Cardiac septum (tissue), 1 donor: ENCODE measurements at places on chromosomes 7 and 10. TPM values are rescaled to one million over a fixed set of nuclear protein-coding genes. Genes with fewer than 3 reads are reported as not detected.

Gene MRPL43
- total RNA-seq = 51.7 TPM

- DNase-seq = peak; percentile 70
These were observed 21.9 kb upstream of the ZNF488 start for GRCh38 chr10:47405857-47406547.

DNA sequence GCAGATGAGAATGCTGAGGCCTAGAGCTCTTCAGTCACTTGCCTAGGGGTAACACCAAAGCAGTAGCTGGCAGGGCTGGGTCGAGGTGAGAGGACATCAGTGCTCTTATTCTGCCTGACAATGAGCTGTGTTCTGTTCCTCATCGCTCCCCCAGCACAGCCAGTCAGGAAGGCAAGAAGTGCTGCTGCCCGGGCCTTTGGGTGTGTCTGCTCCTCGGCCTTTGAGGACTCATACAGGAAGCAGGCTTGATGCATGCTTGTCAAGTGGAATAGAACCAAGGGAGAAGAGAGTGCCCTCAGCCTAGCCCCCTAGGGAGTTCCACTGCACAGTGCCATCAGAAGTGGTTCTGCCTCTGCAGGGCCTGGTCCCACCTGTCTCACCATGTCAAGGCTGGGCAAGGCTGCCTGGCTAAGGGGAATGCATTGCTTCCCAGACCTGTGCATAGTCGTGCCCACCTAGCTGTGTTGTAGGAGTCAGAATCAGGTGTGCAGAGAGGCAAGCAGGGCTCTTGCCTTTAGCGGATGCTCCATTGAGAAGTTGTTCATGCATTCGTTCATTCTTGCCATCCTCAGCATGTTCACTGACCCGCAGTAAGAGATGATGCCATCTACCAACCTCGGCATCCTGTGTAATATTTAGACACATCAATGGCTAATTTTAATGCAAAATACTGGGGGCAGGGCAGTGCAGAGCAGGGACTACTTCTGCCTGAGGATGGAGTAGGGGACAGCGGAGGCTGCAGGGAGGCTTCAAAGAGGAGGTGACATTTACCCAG lies 156.6 kb downstream of the RPS24 start:
- DNase-seq = no peak

DNA sequence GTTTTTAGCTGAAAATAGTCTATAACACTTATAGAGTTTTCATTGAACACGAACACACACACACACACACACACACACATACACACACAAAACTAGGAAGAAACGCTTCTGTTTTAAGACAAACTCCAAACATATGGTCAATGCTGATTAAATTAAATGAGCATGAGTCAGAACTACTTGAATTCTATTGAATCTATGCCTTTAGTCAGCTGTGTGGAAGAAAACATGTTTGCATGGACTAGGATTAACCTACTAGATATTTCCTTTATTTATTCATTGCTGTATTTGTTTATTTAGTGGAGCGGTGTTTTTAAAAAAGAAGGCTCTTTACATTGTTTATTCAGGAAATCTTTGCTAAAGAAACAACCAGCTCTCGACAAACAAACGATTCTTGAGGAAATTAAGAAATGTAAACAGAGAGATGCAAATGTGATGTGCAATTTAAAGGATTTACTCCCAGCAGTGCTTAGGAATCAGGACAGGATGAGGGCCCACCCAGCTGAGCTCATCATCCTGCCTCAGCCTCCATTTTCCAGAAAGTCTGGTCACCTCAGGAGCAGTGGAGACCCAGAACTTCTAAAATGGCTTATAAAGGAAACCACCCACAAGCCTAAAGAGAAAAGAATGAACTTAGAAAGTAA lies 83.2 kb downstream of the PDE1C start:
- no peak for DNase-seq

Gene EPO
- total RNA-seq = not detected

- DNase-seq = no peak
These were observed 18.4 kb downstream of the HPS6 start for GRCh38 chr10:102083541-102083940.

DNA sequence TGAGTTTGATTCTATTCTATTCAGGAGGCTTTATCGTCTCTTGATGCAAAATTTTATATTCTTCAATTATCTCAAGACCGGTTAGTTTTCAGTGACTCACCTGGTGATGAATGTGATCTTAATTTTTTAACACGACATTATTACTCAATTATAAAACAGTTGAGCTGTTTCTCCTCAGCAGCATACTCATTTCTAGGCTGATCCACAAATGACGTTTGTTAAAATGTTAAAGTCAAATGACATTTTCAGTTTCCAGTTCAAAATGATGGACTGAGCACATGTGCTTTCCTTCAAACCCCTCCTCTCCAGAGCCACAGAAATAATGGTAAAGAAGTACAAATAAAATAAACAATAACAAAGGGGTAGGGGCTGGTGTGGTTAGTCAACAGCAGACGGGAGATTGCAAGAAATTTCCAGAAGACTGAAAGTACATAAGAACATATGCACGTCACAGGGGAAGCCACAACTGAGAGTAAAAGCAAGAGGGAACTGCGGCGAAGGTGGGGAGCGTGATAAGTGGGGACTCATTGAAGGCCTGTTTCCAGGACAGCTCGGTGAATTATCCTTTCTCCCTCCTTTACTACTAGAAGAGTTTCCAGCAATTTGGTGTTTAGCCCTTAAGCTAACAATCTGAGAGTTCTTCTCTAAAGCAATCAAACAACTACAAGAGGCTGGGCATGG lies 10.9 kb downstream of the MACROH2A2 start:
- no peak for DNase-seq

- no peak for DNase-seq
These were observed 61.1 kb upstream of the PDCD4 start for GRCh38 chr10:110810625-110811024.

DNA sequence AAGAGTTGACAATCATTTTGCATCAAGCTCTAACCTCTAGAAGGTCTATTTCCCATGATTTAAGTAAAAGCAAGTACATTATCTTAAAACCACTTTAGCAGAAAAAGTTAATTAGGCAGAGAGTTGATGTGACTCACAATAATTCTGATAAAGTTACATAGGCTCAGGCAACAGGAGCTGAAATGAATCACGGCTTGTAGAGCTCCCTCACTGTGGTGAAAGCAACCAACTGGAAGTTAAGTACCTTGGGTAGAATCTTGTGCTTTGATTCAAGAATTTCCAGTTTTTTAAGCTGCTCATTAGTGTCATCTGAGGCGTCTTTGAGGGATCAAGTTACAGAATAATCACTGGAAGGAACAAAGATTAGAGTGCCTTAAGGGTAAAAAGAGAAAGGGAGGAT lies 68.9 kb upstream of the NFE2L3 start:
- no peak for DNase-seq

DNA sequence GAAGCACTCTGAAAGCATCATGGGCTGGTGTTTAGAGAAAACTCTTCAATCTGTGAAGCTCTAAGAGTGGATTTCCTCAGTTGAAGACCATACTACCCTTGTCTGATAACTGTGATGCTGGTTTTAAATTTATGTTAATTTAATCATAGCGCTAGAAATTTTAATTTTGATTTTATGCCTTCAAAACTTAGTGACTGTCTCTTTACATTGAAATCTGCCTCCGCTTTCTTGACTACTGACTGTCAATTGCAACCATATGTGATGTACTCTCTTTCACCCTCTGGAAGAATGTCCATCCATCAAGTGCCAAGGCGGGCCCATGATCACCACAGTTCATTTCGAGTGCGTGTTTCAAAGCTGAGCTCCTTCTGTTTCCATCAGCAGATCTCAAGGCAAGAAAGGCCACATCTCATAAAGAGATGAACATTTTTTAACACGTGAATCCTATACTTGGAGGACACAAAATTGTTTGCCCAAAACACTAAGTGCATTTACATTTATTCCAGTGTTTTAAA lies 147.1 kb downstream of the ITGA8 start:
- no peak for DNase-seq

Gene MSRB2
- total RNA-seq = 132 TPM

GRCh38 chr7:48628793-48629349 lies 295.5 kb upstream of the CDC14C start:
- DNase-seq = no peak

Gene FFAR4
- 0.08 TPM for total RNA-seq

Gene HNRNPH3
- 110 TPM for total RNA-seq

GRCh38 chr7:35241884-35242283 lies 12.0 kb downstream of the TBX20 start:
- no peak for DNase-seq
